ENCODE measurements at places on chromosomes 11 and 22.

DNA sequence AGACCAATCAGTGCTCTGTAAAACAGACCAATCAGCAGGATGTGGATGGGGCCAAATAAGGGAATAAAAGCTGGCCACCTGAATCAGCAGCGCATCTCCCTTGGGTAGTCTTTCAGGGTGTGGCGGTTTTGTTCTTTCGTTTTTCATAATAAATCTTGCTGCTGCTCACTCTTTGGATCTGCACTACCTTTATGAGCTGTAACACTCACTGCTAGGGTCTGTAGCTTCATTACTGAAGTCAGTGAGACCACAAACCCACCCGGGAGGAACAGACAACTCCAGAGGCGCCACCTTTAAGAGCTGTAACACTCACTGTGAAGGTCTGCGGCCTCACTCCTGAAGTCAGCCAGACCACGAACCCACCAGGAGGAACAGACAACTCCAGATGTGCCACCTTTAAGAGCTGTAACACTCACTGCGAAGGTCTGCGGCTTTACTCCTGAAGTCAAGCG lies 175.5 kb upstream of the PDGFD start:
- no peak for DNase-seq

DNA sequence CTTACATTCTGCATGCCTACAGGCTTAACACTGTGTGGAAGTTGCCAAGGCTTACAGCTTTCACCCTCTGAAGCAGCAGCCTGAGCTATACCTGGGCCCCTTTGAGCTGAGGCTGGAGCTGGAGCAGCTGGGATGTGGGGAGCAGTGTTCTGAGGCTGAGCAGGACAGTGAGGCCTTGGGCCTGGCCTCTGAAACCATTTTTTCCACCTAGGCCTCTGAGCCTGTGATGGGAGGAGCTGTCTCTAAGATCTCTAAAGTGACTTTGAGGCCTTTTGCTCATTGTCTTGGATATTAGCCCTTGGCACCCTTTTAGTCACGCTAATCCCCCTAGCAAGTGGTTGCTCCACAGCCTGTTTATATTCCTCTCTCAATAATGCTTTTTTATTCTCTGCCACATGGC lies 59.9 kb upstream of the ZBED5 start:
- no peak for DNase-seq

DNA sequence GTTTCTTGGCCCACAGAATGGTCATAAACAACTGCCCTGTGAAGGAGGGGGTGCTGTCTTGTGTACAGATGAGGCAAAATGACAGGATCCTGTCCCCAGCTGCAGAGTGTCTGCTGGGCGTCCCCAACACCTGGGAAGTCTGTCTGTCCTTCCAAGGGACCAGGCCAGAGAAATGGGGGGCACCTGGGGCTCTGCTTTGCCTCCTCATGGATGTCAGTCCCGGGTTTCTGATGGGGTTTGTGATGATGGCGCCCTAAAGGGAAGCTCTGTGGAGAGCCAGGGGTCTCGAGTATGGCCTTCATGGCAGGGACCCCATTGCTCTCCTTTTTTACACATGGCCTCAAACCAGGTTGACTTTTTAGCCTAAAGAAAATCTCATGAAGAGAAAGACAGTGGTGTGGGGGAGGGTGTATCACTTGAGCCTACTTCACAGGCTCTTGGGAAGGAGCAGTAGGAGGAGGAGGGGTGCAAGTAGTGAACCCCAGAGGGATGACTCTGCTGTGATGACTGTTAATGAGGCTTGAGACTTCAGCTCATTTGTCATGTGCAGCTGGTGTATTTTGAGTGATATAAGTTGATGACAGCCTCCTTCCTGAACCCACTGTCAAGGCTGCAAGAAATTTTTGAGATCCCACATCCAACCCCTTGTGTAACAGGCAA lies 40.6 kb upstream of the TUB start:
- no peak for DNase-seq

DNA sequence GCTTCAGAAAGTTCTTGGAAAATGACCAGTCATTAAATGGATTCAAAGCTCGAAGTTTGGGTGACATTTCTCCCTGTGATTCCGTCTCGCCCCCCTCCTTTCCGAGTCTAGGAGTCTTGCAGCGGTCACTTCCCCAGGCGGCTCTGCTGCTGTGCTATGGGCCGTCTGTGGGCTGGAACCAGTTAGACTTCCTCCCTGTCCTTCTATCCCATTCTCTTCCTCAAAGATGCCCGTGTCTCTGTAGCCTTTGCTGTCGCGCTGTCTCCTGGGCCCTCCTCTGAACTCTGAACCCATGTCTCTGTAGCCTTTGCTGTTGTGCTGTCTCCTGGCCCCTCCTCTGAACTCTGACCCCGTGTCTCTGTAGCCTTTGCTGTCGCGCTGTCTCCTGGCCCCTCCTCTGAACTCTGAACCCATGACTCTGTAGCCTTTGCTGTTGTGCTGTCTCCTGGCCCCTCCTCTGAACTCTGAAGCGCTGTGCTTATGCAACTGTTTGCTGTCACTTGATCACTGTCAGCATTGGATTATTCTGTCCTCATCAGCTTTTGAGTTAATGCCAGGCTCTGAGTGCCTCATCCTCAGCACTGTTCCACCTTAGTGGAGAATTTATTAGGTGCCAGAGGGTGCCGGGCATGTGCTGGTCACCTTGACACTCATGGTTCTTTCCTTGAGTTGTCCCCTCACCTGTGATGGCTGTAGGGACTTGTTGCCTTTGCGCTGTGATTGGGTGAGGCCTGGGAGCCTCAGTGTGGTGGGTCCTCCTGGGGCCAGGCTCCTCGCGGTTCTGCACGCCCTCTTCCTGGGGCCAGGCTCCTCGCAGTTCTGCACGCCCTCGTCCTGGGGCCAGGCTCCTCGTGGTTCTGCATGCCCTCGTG lies 173.3 kb downstream of the TBC1D22A start:
- DNase-seq, result no peak

DNA sequence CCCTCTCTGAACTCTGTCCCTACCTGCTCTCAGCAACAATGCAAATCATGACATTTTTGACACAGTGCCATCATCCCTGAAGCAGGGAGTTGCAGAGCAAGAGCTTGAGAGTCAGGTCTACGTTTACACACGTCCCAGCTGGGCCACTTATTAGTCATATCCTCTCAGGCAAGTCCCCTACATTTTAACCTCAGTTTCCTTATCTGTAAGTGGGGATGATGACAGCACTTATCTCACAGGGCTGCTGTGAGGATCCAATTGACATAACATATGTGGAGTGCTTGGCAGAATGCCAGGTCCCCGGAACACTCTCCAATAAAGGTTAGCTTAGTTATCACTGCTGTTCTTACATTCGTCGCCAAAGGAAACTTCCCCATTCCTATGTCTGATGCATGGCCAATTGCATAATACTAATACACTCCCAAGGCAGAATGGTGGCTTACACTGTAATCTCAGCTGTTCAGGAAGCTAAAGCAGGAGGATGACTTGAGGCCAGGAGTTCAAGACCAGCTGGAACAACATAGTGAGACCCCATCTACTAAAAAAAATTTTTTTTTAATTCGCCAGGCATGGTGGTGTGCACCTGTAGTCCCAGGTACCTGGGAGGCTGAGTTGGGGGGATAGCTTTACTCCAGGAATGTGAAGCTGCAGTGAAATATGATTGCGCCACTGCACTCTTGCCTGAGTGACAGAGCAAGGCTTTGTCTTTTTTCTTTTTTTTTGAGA lies 16.6 kb downstream of the ASCC2 start:
- no peak for DNase-seq

DNA sequence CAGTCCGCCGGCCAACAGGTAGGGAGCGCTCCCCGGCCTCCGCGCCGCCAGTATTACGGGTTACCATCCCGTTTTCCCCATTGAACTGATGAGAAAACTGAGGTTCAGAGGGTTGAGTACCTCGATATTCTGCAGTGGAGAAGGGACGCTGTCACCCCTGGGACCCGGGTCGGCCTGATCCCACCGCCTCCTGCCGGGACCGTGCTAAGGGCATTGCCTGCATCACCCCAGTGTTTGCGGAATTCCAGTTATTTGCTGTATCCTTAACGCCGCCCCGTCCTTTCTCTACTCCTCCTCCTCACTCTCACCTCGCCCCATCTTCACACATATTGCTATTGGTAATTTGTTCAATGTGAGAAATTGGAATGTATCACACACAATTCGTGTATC lies 370 bp upstream of the A4GALT start:
- no peak for DNase-seq

DNA sequence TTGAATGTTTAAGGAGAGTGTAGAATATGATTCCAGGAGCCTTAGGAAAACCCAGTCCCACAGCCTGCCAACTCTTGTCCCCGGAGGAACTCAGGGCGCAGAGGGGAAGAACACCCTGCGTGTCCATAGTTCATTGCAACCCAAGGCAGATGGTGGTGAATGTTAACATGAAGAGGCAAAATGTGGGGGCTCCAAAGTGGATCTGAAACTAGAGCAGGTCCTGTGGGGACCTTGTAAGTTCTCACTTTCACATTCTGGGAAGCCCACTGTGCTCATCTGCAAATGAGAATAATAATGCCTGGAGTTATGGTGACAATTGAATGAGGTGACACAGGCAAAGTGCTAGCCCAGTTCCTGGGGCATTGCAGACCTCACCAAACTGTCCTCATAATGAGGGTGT lies 201.1 kb downstream of the DBX1 start:
- no peak for DNase-seq

- DNase-seq, result no peak
Measured at GRCh38 chr11:116193321-116194131, 579.3 kb downstream of the BUD13 start.

DNA sequence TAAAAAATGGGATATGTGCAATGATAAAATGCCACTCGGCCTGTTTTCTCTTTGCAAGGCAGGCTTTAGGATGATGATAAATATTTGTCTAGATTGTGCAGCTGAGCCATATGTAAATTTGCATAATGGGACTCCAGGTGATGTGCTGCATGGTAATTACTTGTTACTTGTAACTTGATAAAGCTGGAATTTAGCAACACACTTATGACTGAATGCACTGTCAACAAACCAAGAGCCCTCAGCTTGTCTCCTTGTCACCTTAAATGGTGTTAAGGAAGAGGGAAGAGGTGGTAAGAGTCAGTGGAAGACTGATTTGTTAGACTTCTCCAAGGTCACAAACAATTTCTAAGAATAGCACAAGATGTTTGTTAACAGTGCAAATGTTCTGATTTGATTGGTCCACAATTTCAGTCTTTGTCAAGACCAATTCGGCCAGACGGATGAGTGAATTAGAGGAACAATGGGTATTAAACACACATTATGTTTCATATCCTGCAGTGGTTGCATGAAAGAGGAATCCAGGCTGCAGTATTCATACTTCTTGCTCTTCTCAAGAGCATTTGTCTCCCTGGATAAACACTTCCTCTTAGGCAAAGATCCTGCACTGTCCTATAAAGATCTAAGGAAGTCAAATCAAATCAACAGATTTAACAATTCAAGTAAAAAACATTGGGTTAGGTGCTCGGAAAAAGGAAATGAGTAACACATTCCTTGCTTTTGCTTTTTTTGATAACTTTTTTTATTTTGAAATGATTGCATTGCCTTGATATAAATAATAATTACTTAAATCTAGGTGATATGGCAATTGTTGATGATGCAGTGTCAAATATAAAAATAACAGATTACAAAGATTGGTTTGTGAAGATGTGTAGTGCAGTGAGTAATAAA lies 448.3 kb upstream of the DDI1 start:
- no peak for DNase-seq

GRCh38 chr11:128763224-128763623 lies 69.4 kb downstream of the FLI1 start:
- no peak for DNase-seq

All from activated gamma-delta T cell treated with anti-CD3 and anti-CD28 coated beads, Interleukin-2, amount 50 U/mL, for 16 hours (primary cell).